Activated CD4-positive, alpha-beta T cell treated with anti-CD3 and anti-CD28 coated beads, Interleukin-2, amount 10 ng/mL, durations not matched to agents 24 days and 14 days (primary cell): ENCODE measurements at places on chromosomes 2 and 18. TPM values are rescaled to one million over a fixed set of nuclear protein-coding genes. Genes with fewer than 3 reads are reported as not detected.

DNA sequence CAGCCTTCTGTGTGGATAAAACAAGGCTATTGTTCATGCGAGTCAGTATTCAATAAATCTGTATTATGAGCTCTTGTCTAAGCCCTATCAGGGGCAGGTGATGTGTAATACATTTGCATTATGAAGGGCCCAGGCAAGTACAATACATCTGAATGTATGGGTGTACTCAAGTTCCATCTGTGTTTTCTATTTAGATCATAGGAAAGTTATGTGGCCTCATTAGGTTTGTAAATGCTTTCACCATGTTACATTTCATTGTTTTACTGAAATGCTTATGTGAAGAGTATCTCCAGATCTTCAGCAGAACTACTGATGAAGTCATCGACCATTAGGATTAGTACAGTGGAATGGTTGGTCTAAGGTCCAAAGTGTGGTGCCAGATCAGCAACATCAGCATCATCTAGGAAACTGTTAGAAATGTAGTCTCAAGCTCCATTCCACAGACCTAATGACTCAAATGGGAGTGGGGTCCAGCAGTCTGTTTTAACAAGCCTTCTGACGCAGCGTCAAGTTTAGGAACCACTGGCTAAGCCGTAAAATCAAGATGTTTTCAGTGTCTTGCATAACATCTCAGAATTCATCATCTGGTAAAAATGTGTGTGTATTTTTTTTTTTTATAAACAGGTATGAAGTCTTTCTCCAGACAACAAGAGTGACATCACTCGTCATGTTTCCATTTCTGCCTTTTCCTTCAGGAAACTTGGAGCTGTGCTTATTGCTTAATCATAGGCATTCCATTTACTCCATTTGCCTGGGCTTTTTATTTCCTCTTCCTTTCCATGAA, 80.5 kb downstream of the LYPD6 start:
- H3K27ac ChIP-seq, result no peak overlapping the region
- H3K4me1 ChIP-seq, result no peaks in the 10 kb centered on the region
- H3K4me3 ChIP-seq, result no peak overlapping the region
- no peaks in the 10 kb centered on the region for H3K36me3 ChIP-seq

GRCh38 chr2:54287532-54287931, 31.5 kb upstream of the TSPYL6 start:
- DNase-seq, result no peak
- no peak overlapping the region for H3K4me3 ChIP-seq
- H3K27me3 ChIP-seq, result no peaks in the 10 kb centered on the region
- no peak overlapping the region for H3K27ac ChIP-seq
- no peaks in the 10 kb centered on the region for H3K36me3 ChIP-seq

DNA sequence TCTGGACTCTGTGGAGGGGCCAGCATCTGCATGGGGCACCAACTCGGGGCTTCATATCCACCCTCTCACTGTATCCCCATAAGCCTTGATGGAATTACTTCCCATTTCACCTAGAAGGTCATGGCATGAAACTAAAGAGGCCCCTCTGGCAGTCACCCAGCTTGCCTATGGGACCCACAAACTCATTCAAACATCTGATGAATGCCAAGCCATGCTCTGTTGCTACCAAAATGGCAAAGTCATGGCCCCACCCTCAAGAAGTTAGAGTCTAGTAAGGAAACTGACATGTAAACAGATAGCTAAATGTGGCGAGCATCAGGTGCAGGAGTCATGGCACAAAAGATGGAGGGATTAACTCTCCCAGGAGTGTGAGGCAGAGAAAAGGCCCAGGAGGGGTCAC, 14.5 kb downstream of the CYB5A start:
- H3K4me1 ChIP-seq, result peaks cover 6% of the 10 kb centered on the region
- no peaks in the 10 kb centered on the region for H3K36me3 ChIP-seq
- no peak overlapping the region for H3K27ac ChIP-seq
- DNase-seq, result no peak
- H3K4me3 ChIP-seq, result no peak overlapping the region
- no peaks in the 10 kb centered on the region for H3K27me3 ChIP-seq

DNA sequence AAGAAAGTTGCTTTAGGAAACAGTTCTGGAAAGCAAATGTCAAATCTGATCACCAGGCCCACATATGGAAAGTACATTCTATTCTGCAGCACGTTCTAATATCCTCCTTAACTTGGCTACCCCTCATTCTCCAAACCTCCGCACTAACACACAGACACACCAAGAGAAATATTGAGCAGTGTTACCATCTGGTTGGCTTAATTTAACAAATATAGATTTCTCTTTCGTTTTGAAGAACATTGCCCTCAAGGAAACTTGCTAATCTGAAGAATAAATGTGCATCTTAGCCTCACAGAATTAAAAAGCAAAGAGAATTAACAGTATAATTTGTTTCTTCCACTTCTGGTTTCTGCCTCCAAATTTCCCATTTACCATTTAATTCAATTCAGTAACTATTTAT, 72.8 kb upstream of the TTC39C start:
- H3K36me3 ChIP-seq, result peaks cover 3% of the 10 kb centered on the region
- H3K27ac ChIP-seq, result no peak overlapping the region
- peaks cover 51% of the 10 kb centered on the region for H3K4me1 ChIP-seq
- DNase-seq, result no peak
- no peak overlapping the region for H3K4me3 ChIP-seq

DNA sequence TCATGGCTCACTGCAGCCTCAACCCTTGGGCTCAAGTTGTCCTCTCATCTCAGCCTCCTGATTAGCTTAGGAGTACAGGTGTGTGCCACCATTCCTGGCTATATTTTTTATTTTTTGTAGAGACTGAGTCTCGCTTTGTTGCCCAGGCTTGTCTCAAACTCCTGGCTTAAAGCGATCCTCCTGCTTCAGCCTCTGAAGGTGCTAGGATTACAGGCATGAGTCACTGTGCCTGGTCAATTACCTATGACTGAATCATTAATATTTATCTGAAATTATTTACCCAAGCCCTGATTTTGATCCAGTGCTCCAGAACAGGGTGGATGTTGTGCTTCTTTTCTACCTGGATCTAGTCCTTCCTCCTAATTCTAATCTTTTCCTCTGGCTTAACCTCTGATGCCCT, 87.8 kb downstream of the MAP2 start:
- H3K27ac ChIP-seq, result no peak overlapping the region
- no peak for DNase-seq
- H3K4me3 ChIP-seq, result no peak overlapping the region
- H3K4me1 ChIP-seq, result no peaks in the 10 kb centered on the region

DNA sequence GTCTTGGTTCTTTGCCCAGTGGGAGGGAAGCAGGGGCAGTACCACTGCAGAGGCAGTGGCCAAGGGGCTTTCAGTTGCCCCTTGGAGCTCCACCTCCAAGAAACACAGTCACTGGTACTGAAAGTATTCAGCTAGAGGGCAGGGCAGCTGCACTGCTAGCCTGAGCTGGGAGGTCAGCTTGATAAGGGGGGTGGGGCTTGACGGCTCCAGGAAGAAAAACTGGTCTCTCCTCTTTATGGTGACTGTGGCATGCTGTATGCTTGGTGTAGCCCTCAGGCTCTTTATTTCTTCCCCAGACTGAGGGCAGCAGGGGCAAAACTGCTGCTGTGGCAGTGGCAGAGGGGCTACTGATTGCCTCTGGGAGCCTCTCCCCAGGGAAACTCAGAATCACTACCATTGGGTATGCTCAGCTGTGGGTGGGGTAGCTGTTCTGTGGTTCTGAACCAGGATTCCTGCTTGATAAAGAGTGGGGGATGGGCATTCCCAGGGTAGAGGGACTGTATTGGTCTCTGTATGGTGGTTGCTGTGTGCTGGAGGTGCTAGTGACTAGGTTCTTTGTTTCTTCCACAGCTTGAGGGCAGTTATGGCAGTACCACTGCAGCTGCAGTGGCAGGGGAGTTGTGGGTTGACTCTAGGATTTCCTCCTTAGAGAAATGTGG, 134.6 kb upstream of the SCN7A start:
- no peaks in the 10 kb centered on the region for H3K4me1 ChIP-seq
- H3K36me3 ChIP-seq, result no peaks in the 10 kb centered on the region
- DNase-seq, result no peak
- no peak overlapping the region for H3K4me3 ChIP-seq

DNA sequence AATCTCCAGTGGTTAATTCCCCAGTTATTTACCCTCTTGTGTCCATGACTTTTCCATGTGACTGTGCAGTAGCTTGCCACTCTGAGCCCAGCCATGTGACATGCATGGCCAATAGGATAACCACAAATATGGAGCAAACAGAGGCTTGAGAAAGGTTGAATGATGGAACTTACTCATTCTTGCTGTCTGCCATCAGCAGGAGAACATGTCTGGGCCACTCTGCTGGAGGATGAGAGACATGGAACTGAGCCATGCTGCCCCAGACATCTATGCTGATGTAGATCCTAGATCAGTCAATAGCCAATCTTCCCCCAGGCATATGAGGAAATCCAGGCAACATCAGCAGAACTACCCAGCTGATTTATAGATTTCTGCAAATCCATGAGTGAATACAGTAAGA, 992.3 kb upstream of the FANCL start:
- H3K27ac ChIP-seq, result no peak overlapping the region
- H3K4me3 ChIP-seq, result no peak overlapping the region
- H3K4me1 ChIP-seq, result no peaks in the 10 kb centered on the region
- H3K36me3 ChIP-seq, result no peaks in the 10 kb centered on the region

DNA sequence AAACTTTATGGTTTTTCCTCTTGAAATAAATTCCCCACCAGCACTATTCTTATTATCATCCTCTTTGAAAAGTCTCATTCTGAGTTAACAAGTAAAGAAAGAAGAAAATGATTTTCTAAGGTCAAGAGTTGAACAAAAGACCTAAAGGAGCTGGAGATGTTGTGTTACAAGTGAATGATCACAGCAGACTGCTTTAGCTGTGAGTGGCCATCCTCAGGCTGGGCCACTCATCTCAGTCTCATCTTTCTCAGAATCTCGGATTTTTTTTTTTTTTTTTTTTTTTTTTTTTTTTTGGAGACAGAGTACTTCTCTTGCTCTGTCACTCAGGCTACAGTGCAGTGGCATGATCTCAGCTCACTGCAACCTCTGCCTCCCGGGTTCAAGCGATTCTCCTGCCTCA, 133.3 kb downstream of the CDH2 start:
- no peaks in the 10 kb centered on the region for H3K27me3 ChIP-seq
- no peaks in the 10 kb centered on the region for H3K36me3 ChIP-seq
- H3K27ac ChIP-seq, result no peak overlapping the region
- no peaks in the 10 kb centered on the region for H3K4me1 ChIP-seq
- H3K4me3 ChIP-seq, result no peak overlapping the region

GRCh38 chr2:64300066-64300465, 153.9 kb upstream of the LGALSL start:
- no peaks in the 10 kb centered on the region for H3K36me3 ChIP-seq
- H3K27ac ChIP-seq, result no peak overlapping the region
- DNase-seq, result no peak
- H3K4me3 ChIP-seq, result no peak overlapping the region
- H3K27me3 ChIP-seq, result peaks cover 25% of the 10 kb centered on the region

The ANKRD30B gene
- total RNA-seq, result not detected in 2 replicates

The POLE4 gene
- total RNA-seq, result 53.1 and 58.3 TPM in 2 replicates

The DNAH7 gene
- total RNA-seq, result not detected in 2 replicates

The GRP gene
- not detected in 2 replicates for total RNA-seq

The EMX1 gene
- 0.09 TPM in 1 of 2 replicates, not detected in the other for total RNA-seq

The SPOPL gene
- 19.6 and 20.7 TPM in 2 replicates for total RNA-seq
